ENCODE measurements at places on chromosomes 12 and 14.

DNA sequence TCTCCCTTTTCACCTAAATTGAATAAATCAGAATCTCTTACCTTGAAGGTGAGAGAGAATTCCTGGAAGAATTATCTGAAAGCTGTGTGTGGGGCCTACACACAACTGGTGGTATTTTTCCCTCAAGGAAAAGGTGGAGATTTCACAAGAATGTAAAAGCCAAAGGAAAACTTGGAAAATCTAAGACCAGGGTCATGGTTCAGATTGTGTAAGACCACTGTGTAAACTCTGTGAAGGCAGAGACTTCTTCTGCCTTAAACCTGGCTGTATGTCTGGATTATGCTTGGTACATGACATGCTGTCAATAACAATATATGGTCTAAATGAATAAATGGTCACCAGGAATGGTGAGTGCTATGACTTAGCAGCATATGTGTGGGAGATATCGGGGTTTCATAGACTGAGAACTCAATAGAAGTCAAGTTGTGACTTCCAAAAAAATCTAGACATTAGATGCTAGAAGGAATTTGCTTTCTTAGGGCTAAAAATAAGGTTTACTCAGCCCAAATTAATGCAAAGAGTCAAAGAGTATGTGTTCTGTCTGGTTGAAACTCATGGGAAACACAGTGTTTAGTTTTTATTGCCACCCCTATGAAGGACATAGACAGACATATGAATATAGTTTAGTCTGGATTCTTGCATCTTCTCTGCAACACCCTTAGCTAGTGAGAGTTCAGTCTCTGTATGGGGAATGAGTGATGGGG is 163.7 kb downstream of the SNAPC1 start:
- no peak for DNase-seq

- no peak for DNase-seq
These were observed 201.3 kb upstream of the BCL2L14 start for GRCh38 chr12:11869406-11869805.

- no peak for DNase-seq
These were observed 44.8 kb upstream of the FRS2 start for GRCh38 chr12:69425417-69425816.

- peak; percentile 43 for DNase-seq
These were observed 252.6 kb upstream of the PRKD1 start for GRCh38 chr14:30180219-30180618.

GRCh38 chr14:54498095-54498531 is 9.3 kb upstream of the GMFB start:
- no peak for DNase-seq

DNA sequence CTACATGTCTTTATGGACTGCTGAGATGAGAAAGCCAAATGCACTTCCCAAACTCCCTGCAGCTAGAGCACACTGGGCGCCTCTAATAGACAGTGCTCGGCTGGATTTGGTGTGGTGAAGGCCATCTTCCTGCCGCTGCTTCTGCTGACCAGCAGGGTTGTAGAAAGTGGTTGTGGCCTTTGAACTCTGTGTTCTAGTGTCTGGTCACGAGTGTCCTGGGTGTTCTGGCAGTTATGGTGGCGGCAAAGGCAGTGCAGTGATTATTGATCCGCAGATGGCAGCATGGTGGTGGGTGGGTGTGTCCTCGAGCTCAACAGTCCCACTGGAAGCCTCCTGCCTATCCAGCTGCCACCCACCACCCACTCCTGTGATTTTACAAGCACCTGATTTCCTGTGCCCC is 43.4 kb downstream of the SMIM41 start:
- no peak for DNase-seq

DNA sequence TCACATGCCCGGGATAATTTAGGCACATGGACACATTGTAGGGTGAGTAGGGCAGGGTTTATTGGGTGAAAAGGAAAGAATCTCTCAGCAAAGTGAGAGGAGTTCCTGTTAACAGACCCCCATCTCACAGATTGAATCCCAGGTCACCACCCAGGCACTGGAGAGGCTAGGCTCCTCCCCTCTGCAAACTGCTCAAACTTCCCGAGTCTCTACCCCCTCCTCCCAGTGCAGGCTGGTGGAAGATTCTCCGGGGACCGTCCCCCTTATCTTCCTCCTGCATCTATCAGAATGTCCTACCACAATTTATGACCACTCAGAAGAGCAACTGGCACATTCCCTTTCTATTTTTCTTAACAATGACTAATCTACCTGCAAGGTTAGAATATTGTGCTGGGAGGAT is 126.0 kb downstream of the NTF3 start:
- DNase-seq: no peak

DNA sequence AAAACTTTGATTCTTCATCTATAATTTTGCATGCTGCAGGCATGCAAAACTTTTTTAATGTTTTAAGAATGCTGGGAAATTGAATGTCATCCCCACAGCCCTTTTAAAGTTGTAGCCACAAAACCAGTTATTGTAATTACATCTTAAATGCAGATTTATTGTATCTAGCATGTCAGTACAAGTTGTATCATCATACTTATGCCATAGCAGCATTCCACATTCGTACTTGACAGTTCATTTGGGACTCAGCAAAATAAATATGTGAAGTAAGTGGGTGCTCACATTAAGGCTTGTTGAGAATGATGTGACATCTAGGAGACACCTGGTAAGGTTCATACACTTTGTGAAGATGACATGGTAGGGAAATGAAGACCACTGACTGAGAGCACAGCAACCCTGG is 44.0 kb upstream of the GZMB start:
- DNase-seq: no peak

DNA sequence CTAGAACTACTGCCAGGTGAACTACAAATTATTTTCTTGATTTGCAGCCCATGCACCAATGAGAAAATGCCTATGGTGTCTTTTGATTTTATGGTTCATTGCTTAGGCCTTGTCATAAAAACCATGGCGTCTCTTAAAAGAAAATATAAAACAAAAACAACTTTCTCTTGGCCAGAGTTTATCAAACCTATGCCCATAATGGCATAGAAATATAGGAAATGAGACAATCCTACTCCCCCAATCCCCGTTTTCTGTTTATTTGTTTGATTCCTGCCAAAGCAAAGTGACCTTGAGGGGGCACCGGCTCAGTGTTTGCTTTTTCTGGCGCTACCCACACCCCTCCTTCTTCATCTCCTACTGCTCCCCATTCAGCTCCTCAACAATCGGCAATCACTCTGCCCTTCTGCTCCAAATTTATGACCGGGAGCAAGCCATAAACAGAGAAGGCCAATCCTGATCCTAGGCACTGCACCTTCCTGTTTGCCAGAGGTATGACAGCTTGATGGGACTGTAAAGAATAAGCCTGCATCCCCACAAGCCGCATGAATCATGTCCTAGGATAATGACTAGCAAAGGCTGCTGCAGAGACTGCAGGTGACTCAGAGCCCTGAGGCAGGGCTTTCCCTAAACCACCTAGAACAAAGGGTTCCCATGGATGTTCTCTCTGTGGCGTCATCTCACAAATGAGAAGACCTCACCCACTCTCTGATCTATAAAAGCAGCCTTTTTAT is 874.9 kb downstream of the NRXN3 start:
- peak; percentile 91 for DNase-seq

- DNase-seq: no peak
These were observed 33.0 kb downstream of the RDH12 start for GRCh38 chr14:67734675-67735074.

DNA sequence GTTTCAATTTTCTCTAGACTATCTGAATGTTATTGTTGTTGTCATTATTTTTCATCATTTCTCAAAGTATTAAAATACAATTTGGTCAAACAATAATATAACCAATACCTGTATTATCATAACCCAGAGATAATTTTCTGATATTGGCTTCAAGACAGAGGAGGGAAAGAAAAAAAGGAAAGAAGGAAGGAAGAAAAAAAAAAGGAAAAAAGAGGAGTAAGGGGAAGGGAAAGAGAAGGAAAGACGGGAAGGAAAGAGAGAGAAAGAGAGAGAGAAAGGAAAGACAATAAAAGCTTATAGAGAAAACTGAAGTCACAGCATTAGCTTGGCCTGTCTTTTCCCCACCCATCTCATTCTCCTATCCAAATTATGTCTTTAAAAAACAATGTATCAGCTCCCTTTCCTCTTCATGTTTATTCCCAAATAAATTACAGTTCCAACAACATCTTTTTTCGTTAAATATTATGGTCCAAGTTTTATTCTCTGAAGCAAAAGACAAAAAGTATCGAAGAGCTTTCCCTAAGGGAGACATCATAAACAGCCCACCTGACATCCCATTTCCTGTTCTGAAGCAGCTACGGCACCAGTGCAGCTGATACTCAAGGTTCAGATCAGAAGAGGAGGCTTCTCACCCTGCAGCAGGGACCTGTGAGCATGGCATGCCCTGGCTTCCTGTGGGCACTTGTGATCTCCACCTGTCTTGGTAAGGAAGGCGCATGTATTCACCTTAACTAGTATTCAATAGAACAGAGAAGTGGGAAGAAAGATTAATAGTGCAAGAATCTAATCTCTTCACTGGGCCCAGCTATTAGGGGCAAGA is 308.3 kb downstream of the DAD1 start:
- no peak for DNase-seq

GRCh38 chr12:22986997-22987396 is 362.0 kb downstream of the ETNK1 start:
- no peak for DNase-seq

DNA sequence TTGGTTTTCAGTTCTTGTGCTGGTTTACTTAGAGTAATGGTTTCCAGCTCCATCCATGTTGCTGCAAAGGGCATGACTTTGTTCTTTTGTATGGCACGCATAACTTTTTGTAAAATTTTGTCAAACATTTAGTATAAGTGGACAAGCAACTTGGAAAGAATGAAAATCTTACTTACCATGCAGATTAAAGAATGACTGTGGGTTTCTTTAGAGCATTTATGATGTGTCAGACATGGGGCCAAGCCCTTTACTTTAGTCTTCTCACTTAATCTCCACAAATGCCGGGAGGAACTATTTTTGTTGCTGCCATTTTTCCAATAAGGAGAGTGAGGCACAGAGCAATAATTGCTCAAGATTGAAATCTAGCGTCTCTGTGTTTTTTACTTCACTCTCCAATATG is 652.5 kb upstream of the TBX3 start:
- DNase-seq: no peak

GRCh38 chr14:93086441-93087055 is 29.2 kb downstream of the ITPK1 start:
- no peak for DNase-seq

- DNase-seq: no peak
These were observed 48.5 kb downstream of the TBK1 start for GRCh38 chr12:64500394-64500793.

- no peak for DNase-seq
These were observed 178.8 kb upstream of the FRMD6 start for GRCh38 chr14:51472881-51473280.

- no peak for DNase-seq
These were observed 108.2 kb downstream of the PDE3A start for GRCh38 chr12:20476551-20476950.

- DNase-seq: peak; percentile 47
These were observed 170.9 kb downstream of the DUSP6 start for GRCh38 chr12:89181271-89181920.

DNA sequence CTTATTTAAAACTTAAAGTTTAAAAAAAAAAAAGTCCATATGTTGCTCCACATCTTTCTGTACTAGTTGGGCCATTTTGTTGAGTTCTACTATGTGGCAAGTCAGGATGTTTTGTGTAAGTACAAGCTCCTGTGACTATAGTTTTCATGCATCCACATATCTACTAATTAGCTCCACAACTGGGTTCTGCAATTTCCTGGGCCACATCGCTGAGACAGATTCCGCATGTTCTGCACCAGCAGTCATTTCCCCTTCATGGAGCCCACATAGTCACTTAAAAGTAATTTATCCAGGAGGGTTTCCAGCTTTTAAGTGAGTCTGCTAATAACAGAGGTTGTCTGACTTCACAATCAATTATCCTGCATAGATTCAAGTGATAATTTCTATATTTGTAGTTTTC is 461.4 kb downstream of the ZFP36L1 start:
- DNase-seq: no peak

DNA sequence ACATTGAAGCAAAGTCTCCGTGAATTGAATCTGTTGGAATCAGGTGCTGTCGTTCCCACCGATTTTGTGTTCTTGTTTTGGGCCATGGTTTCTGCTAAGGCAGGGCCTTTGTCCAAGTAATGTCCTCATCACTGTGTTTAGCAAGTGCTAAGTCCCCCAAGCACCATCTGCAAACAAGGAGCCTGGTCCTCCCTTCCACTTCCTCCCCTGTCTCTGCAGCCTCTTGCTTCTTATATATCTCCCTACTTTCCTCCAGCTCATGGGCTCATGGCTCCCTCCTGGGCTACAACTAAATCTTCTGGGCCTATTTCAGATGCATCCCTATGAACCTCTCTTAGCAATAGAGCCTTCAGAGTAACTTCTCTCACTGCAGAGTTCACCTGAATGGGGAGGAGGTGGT is 25.8 kb upstream of the CMKLR1 start:
- no peak for DNase-seq

- no peak for DNase-seq
These were observed 59.6 kb downstream of the CACNA1C start for GRCh38 chr12:2112401-2112800.

DNA sequence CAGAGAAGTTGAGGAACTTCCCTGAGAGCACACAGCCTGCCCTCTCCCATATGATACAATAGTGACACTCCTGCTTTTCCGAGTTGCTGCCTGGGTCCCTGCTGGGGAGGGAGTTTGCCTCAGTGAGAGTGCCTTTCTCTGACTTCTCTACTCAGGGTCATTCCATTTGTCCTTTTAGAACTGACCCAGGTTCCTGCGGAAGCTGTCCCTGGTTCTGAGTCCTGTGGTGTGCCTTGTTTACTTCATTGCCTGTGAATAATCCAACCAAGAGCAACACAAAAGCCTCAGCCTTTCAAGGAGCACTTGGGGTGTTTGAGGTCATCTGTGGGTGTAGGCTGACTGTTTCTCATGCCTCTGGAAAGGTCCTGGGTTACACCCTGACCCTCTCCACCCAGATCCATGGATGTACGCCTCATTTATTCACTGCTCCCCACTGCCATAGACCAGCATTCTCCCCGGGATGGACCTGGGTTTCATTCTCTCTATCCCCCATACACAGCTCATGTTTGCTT is 13.6 kb downstream of the SERPINA1 start:
- no peak for DNase-seq

DNA sequence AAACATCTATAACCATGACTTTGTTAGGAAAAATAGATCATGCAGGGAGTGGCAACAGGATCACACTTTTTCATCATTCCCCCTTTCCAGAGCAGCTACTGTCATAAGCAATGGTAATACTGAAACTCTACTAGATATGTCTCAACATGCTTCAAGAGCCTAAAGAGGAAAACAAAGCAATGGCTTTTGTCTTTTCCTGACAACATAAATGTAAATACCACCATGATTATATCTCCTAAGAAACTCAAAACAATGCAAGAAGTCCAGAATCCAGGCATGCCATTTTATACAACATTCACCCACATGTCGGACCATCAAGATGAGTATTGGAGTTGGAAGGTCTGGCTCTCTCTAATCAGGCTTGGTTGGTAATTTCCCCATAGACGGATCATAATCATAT is 78.7 kb downstream of the KIF21A start:
- no peak for DNase-seq
